ENCODE measurements at places on chromosomes 4 and X. TPM values are rescaled to one million over a fixed set of nuclear protein-coding genes. Genes with fewer than 3 reads are reported as not detected.

DCAF12L2 gene
- not detected for total RNA-seq

AVPR2 gene
- 0.33 TPM for total RNA-seq

MAGEB10 gene
- total RNA-seq = not detected

GRIA3 gene
- total RNA-seq = 0.06 TPM

TMPRSS11E gene
- not detected for total RNA-seq

EDA gene
- total RNA-seq = 1.1 TPM

HSFX3 gene
- total RNA-seq = not detected

BEX2 gene
- 19.2 TPM for total RNA-seq

CSN1S1 gene
- total RNA-seq = not detected

STATH gene
- 0.29 TPM for total RNA-seq

PACRGL gene
- 28.4 TPM for total RNA-seq

Data from H4 (cell line).